Endothelial cell of umbilical vein (primary cell): ENCODE measurements at places on chromosomes 3 and 15. TPM values are rescaled to one million over a fixed set of nuclear protein-coding genes. Genes with fewer than 3 reads are reported as not detected.

The ADAMTSL3 gene
- not detected in 2 replicates for total RNA-seq

- DNase-seq = no peak
Observed at GRCh38 chr3:10570196-10570946, 65.0 kb upstream of the ATP2B2 start.

- DNase-seq = no peak
Observed at GRCh38 chr15:68098465-68098864, 44.4 kb downstream of the PIAS1 start.

GRCh38 chr3:182596676-182597410 is 196.5 kb upstream of the ATP11B start:
- DNase-seq = no peak

The GOLGA6B gene
- total RNA-seq = not detected in 2 replicates

GRCh38 chr3:127329631-127330285 is 41.9 kb upstream of the PRR20G start:
- DNase-seq = no peak

- no peak for DNase-seq
Observed at GRCh38 chr3:141280690-141281089, 49.1 kb downstream of the PXYLP1 start.

The CPNE4 gene
- total RNA-seq = not detected in 2 replicates

DNA sequence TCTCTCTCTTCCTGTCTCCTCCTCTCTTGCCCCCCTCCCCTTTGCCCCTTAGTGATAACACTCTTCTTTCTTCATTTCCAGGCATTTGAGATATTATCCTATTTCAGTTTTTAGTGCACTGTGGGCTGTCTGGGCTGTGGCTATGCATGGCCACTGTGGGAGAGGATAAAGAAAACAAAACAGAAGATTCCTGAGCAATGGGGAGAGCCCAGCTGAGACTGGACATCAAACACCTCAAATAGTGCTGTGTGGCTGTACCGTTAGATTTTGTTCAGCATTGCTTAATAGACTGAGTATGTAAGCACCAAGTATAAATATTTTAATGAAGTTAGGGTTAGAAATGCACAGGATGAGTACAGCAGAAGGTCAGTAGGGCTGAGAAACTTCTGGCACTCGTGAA is 7.9 kb upstream of the GBE1 start:
- no peak for DNase-seq

The IQGAP1 gene
- total RNA-seq = 244 and 258 TPM in 2 replicates

DNA sequence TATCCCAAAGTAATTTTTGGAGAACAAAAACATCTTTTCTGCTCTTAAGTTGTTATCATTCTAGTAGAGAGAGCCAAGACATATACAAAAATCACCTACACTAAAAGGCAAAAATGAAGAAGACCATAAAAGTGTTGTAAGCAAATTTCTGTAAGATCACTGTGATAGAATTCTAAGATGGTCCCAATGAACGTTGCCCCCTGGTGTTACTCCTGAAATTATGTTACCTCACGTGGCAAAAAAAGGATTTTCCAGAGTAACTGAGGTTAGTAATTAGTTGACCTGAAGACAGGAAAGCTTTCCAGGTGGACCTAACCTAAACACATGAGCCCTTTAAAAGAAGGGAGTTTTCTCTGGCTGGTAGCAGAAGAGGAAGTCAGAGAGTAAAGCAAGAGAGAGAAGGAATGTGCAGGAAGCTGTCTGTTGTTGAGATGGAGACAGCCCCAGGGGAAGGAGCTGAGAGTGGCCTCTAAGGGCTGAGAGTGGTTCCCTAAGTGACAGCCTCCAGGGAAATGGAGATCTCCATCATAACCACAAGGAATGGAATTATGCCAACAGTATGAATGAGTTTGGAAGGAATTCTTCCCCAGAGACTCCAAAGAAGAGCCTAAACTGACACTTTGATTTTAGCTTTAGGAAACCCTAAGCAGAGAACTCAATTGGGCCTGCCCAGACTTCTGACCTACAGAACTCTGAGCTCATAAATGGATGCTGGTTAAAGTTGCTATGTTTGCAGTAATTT is 205.9 kb downstream of the CD47 start:
- no peak for DNase-seq

DNA sequence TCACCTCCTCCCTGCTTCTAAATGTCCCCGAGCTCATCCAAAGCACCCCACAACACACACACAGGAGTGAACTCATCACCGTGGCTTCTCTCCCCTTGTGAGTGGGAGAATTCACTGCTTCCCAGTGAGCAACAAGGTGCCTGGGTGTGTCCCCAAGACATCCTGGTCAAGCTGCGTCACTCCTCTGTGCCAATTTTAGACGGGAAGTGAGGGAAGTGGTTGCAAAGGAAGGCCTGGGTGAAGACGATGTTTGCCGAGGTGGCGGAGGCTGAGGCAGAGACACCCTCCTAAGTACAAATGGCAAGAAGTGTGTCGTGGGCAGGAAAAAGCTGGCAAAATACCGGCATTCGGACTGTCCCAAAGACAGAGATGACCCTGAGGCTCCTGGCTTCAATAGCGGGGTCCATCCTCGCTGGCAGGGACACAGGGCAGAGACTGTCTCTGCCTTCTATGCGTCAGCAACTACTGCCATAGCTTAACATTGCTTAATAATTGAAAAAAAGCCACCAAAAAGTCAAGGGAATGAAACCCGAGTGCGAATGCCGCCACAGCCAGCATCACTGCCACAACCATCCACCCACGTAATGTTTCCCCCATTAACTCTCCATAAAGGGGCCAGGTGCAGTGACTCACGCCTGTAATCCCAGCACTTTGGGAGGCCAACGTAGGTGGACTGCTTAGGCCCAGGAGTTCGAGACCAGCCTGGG is 72.8 kb downstream of the VGLL4 start:
- DNase-seq = peak; percentile 59

The DOCK3 gene
- 0.13 and 0.16 TPM in 2 replicates for total RNA-seq

- DNase-seq = no peak
Observed at GRCh38 chr3:104596054-104596453, 770.7 kb upstream of the ALCAM start.

The GOLGA6L7 gene
- total RNA-seq = not detected in 2 replicates

GRCh38 chr15:90799639-90800170 is 68.7 kb upstream of the FURIN start:
- DNase-seq = no peak

The IGSF11 gene
- total RNA-seq = not detected in 2 replicates

DNA sequence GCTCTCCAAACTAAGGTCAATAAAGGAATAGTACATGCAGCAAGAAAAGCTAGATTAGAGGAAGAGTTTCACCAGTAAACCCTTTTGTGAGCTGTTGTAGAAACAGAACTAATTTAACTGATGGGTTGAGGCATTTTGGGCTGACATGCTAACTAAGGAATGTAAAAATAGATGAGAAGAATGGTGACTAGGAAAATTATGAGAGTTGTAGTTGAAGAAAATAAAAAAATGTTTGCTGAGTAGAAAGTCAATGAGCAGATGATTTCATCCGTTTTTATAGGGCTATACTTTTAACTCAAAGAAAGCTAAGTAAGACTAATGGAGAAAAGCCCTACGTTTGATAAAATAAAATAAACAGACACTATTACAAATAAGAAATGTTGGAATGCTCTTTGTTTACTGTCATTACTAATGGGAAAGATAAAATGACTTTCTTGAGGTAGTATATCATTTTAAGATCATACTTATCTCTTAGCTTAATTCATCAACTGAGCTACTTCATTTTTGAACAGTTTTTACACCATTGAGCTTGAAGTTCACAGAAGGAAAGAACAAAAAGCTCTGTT is 209.4 kb upstream of the DPH6 start:
- no peak for DNase-seq

The TEX9 gene
- 1.7 and 2.5 TPM in 2 replicates for total RNA-seq

- no peak for DNase-seq
Observed at GRCh38 chr3:56775445-56775837, 26.3 kb downstream of the ARHGEF3 start.

- DNase-seq = peak; percentile 54
Observed at GRCh38 chr3:122258757-122259371, 66.2 kb upstream of the CSTA start.

DNA sequence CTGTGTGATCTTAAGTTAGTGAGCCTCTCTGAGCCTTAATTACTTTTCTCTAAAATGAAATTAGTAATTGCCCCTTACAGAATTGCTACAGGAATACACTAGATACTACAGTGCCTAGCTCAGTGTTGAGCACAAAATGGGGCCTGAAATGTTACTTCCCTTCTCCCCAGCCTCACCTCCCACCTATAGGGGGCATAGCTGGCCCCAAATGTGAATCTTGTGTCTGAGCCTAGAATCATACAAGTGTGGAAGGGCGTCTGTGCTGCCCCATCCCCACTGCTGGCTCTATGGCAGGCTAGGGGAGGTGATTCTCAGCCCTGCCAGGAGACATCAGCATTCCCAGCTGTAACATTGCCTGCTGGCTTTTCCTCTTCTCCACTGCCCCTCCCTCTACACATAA is 42.7 kb downstream of the IFT122 start:
- DNase-seq = no peak

GRCh38 chr3:24400450-24400849 is 94.2 kb downstream of the THRB start:
- DNase-seq = no peak

The CAMKV gene
- total RNA-seq = not detected in 2 replicates

DNA sequence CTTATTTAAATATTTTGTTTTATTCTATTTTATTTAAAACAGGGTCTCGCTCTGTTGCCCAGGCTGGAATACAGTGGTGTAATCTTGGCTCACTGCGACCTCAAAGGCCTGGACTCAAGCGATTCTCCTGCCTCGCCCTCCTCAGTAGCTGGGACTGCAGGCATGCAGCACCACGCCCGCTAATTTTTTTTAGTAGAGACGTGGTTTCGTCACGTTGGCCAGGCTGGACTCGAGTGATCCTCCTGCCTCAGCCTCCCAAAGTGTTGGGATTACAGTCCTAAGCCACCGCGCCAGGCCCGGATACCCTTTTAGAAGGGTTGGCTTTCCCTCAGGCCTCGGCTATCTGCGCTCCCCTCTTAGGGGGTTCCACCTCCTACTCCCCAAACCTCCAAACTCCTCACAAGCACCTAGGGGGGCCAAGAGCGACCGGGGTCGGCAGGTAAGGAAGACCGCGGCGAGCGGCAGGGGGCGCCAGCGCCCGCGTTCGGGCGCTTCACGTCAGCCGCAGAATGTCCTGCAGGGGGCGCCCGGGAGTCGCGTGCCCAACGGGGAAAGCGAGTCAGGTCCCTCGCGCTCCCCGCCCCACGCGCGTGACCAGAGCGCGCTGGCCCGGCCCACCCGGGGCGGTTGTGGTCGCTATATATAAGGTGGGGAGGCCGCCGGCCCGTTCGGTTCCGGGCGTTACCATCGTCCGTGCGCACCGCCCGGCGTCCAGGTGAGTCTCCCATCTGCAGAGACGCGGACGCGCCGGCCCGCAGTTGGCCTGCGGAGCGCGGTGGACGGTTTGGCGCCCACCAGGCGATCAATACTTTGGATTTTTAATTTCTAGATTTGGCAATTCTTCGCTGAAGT is 51.8 kb upstream of the GATM start:
- peak; percentile 50 for DNase-seq

- DNase-seq = no peak
Observed at GRCh38 chr3:141047168-141047567, 4.0 kb upstream of the SPSB4 start.

The ISL2 gene
- not detected in 2 replicates for total RNA-seq
